ENCODE measurements at places on chromosomes 1 and 21.
A peak's percentile ranks its signal among the peaks of the same experiment; 100 is the strongest.

GRCh38 chr1:202361224-202361623 lies 12.7 kb downstream of the PPP1R12B start:
- no peak for DNase-seq

DNA sequence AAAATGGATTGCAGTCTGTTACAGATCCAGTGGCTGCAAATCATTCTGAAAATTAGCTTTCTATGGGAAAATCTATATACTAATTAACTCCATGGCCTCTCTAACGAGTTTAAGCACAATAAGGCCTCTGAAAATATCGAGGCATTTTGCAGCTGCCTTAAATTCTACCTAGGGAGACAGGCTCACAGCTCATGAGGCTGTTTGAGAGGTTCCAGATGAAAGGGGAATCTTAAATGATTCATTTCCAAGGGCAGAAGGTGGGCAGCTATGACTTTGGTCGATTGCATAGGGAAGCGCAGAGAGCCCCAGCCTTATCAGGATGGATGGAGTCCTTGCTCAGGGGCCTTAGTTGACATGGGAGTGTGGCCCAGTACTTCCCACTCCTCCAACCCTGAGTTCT lies 216.8 kb upstream of the POU3F1 start:
- DNase-seq = no peak

DNA sequence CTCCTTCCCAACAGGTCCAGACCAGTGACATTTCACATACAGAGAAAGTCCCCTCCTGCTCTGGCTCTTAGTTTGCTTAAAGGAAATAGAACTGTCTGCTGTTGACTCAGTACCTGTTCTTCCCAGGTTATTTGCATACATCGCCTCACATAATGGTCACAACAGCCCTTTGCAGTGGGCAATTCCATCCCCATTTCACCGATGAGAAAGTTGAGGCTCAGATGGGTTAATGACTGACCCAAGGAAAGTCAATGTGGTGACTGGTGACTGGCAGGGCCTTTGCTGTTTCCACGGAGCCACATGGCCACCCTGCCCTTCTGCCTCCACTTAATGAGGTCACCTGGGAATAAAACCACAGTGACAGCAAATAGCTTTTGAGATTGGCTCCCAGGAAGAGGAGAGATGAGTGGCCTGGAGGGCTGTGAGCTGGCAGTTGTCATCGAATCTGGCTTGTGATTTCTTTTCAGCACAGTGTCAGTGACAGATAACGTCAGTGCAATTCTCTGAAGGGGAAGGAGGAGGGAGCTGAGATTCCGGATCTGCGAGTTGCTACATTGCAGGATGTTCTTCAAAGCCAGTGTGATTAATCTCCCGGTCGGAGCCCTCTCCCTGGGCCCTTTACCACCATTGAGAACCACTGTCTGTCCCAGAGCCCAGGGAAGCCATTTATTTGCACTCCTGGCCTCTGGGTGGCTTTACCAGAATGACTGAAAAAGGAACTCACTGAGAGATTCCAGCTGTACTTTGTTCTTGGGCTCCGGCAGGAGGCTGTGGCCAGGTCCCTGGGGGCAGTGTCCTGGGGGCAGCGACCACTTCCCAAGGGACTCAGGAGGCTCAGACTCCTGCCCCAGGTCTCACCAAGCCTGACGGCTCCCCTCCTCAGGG lies 117.2 kb downstream of the CNIH3 start:
- peak; percentile 56 for DNase-seq

GRCh38 chr1:174072581-174072980 lies 50.4 kb upstream of the RC3H1 start:
- DNase-seq = no peak

DNA sequence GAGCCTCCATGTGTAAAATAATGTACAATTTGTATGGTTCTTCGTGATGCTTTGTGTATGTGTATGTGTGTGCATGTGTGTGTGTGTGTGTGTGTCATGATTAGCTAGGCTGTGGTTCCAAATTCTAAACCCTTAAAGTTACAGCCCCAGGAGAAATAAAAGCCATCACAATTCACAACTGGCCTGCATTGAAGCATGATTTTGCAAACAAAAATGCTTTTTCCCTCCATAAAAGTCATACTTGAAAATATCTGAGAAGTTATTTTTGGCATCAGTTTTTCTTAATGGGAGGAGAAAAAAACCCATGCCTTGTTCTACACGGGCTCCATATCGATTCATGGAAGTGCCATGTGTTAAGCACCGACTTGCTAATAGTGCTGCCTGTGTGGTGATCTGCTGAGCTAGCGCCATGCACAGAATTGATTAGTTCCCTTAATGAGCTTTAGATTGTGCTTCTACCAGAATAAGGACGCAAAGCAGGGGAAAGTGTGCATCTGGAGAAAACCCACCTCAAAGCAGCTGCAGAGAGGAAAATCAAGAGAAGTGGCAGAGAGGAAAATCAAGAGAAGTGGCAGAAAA lies 207.3 kb downstream of the DSCAM start:
- DNase-seq = no peak

DNA sequence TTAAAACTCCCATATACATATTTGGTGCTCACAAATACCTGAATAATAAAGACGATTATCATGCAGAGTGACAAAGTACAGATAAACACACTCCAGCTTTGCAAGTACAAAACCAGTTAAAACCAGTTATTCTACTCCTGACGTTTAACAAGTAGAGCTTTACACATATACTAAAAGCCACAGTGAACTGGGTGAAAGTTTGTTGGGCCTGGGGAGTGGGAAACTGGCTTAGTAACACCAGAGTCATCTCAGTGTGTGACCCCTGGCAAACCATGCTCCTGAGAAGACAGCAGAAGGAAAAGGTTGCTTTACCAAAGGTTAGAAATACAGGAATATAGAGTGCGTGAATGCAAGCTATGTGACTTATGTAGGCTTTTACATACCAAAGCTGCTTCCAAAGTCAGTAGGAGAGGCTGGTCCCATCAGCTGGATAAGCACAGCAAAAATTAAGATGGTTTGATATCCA lies 148.1 kb downstream of the NRIP1 start:
- peak; percentile 54 for DNase-seq

DNA sequence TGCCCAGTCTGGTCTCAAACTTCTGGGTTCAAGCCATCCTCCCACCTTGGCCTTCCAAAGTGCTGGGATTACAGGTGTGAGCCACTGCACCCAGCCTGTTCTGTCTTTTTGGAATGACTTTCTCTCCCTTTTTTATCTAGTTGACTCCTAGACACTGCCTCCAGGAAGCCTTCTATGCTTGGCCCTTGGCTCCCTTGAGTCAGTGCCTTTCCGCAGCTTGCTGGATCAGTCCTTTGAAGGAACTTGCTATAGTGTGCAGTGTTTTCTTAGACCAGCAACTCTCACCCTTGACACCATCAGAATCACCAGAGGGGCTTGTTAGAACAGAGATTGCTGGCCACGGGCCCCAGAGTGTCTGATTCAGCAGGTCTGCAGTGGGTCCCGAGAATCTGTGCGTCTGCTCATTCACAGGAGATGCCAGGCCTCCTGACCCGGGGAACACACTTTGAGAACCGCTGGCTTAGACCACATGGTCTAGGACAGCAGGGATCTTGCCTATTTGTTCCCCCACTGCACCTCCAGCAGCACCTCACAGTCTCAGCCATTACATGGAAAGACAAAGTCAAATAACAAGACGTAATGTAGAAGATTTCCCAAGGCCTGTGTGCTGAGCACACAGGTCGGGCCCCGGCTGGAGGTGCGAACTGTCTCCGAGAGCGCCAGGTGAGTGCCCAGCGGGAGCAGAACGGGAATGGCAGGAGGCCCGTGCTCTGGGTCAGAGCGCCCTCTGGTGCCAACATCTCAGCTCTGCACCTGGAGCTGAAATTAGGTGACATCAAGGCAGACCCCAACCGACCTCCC lies 27.4 kb upstream of the CTPS1 start:
- peak; percentile 79 for DNase-seq

DNA sequence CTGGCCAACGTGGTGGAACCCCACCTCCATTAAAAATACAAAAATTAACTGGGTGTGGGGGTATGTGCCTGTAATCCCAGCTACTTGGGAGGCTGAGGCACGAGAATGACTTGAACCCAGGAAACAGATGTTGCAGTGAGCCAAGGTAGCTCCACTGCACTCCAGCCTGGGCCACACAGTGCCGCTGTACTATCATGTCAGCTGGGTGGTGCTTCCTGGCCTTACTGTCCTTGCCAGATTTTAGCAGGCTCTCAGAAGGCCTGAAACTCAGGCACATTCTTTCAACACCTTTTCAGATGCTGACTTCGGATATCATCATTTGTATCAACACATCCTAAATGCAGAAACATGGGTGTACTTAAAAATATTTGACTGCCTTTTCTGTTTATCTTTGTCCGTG lies 31.6 kb upstream of the NBL1 start:
- DNase-seq = no peak

GRCh38 chr1:12521096-12521495 lies 96.9 kb downstream of the DHRS3 start:
- no peak for DNase-seq

DNA sequence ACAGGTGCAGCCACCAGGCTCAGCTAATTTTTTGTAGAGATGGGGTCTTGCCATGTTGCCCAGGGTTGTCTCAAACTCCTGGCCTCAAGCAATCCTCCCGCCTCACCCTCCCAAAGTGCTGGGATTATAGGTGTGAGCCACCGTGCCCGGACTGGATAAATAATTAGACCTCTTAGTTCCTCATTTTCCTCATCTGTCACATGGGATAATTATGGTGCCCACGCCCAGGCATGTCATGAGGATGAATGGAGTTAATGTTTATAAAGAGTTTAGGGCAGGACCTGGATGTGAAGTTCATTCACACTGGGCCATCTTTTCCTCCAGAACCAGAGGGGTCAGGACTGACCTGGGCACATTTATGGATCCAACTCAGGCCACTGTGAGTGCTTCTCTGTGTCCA lies 23.7 kb downstream of the PADI3 start:
- DNase-seq = no peak

DNA sequence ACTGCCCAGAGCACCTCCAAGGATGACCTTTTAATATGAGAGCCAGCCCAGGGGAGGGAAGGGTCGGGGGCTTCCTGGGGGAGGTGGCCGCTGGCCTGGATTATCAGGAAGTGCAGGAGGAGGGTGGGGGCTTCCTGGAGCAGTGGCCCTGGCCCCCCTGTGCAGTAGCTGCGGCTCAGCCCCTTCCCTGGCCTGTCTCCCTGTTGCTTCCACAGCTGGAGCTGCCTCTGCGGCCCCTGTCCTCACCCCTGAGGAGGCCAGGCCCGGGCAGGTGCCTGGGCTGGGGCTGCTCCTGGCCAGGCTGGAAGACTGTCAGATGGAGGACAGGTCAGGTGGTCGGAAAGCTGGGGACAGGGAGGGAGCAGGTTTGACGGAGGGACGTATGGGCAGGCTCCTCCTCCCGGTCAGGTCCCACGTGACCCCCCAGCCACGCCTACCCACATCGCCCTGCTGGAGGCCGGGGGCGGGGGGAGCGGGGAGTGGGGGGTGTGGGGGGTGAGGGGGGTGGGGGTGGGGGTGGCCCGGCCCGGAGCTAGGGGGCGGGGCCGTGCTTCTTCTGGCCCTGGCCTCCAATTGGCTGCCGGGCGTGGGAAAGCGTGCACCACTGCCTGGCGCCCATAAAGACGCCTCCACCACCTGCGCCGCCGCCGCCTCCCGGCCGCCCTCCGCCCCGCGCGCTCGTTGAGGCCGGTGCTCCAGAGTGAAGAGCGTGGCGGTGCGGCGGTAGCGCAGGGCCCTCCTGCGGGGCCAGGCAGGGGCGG lies 10.2 kb upstream of the TNFRSF14 start:
- DNase-seq = peak; percentile 96

DNA sequence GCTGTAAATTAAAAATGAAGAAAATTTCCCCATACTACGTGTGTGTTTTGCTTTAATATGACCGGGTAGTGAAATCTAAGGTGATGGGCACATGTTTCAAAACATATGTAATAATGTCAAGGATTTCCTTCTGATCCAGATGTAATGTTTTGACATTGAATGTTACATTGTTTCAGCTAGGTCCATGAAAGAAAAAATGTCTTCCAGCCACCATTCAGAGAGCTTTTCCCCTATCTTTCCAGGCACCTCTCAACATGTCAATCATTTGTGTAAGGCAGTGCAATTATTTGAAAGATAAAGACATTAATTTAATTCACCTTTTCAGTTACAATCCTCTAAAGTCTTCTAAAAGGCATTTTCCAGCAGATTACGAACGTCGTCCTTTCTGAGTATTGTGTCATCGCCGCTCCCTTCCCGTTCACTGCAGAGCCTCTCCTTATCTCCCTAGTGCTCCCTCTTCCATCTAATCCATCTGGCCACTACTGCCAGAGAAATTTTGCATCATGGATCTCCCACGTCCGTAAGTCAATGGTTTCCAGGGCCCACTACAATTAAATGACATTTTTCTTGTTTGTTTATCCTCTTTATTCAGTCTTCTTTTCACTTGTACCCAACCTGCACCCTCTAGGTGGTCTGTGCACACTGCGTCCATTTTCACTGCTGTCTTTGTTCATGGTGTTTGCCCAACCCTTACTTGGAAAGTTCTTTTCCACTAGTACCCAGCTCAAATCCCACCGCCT lies 1.3 kb upstream of the VAMP3 start:
- no peak for DNase-seq

DNA sequence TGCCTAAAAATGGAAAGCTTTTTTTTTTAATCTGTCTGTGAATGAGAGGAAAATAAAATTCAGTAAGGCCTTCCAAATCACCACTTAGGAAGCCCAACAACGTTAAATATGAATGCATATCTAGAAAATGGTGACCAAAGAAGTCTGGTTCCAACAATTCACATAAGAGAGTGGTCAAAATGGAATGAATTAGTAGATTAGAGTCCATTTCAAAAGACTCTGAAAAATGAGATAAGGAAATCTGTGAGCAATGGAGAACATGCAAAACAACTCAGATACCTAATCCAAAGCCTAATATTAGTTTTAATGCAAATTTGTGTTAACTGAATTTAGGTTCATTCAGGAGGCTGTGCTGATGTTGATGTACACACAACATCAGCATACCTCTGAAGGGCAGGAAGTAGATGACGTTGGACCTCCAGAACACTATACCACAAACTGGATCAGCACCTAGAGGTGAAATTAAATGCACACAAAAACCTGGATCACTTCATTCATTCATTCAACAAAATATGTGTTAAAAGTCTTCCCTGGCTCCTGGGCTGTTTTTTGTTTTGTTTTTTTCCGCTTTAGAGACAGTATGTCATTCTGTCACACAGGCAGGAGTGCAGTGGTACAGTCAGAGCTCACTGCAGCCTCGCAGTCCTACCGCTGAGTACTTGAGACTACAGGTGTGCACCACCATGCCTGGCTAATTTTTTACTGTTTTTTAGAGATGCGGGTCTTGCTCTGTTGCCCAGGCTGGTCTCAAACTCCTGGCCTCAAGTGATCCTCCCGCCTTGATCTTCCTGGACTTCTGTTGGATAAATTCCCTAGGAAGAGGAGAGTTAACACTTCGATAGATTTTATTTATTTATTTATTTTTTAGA lies 4.9 kb upstream of the BRWD1 start:
- no peak for DNase-seq

- peak; percentile 73 for DNase-seq
These were observed 12.9 kb downstream of the FAAH start for GRCh38 chr1:46406881-46407608.

Measured in mesendoderm (in vitro differentiated cells).